ENCODE measurements at places on chromosomes 3 and 15.

DNA sequence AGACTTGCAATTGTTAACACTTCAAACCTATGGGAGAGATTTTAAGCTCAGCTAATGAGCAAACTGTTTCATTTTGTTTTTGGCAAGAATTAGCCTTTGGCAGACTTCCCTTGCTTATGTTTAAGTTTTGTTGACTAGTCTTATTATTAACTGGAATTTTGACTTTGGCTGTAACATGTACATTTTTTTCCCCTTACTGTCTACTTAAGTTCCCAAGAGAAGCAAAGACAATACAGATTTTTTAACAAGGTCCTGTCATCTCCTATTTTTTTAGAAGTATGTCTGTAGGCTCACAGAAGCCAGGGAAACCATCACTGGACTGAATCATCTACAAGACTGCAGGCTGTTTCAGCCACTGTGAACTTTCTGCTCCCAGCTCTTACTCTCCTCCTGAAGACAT, 74.3 kb downstream of the DGKG start:
- no peak for DNase-seq

- DNase-seq = no peak
Observed at GRCh38 chr15:61681676-61682075, 378.6 kb downstream of the VPS13C start.

DNA sequence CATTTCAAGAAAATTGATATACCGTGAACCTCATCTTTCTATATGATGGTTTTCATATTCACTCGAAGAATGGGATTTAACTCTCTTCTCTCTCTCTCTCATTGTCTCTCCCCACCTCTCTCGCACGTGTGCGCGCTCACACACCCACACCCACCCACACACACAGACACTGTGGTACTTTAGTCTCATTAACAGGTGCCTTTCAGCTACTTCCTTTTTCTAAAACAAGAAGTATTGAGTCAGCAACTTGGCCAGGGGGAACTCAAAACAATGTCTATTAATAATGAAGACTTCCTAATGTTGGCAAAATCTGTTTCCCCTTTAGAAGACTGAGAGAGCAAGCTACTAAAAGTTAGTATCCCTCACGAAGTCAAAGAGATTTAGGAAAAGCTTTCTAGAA, 150.7 kb downstream of the TMCO5A start:
- peak; percentile 64 for DNase-seq

- no peak for DNase-seq
Observed at GRCh38 chr15:49154799-49155109, 645 bp downstream of the COPS2 start.

- DNase-seq = no peak
Observed at GRCh38 chr3:31410411-31410810, 122.3 kb upstream of the STT3B start.

DNA sequence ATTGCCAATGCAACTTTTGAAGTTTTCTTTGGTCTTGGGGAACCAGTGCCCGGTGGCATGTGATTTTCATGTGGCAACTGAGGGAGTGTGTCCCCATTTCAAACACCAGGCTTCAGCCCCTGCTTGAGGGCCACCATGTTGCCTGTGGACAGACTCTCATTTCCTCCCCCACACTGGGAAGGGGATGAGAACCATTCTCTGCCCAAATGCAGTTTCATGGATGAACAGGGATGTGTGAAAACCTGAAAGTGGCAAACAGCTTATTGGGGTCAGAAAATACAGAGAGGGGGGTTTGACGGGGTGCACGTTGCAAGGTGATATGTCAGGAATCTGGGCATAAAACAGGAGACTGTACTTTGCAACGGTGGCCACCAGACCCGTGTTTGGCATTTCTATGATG, 6.3 kb downstream of the FAM107A start:
- no peak for DNase-seq

DNA sequence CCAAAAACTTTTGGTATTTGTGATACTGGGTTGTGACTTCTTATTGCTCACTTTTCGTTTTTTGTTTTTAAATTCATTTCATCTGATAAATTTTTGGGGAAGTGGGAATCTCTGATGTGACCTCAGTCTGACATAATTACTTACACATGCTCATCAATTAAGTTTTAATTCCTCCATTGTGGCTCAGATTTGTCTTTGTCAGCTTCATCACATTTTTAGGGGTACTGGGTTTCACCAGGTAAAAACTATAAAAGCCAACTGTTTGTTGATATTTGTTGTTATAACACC, 425.3 kb upstream of the TGFBR2 start:
- no peak for DNase-seq

DNA sequence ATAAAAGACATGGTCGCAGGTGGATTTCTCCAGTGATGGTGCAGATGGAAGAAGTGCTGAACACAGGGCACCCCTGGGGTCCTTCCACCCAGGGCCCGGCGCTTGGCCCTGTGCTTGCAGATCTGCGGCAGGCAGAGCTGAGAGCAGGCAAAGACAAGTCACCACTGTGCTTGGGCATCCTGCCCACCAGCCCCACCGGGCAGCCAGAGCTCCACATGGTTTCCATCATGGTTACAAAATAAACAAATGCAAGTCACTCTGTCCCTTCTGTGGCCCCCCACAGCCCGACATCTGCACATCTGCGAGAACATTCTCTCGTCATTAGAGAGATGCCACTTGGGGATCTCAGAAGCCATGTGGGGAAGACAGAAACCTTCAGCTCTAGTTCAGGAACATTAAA, 37.6 kb upstream of the SFMBT1 start:
- no peak for DNase-seq
